ENCODE measurements at places on chromosomes 12 and 14.

DNA sequence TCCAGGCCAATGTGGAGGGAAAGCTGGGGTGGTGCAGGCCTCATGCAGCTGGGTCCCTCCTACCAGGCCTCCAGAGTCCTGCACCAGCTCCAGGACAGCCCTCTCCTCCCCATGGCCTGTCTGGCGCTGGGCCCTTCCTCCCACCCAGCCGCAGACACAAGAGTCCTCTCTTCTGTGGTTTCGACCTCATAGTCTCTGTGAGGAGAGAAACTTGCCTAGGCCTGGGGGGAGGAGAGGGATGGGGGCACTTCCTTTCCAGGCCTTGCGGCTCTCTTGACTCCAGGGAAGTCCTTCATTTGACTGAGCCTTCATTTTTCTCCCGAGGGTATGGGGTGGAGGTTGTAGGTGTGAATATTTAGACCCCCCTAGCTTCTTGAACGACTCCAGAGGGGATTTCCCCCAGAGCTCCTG, 2.3 kb downstream of the MMP14 start:
- DNase-seq, result no peak

DNA sequence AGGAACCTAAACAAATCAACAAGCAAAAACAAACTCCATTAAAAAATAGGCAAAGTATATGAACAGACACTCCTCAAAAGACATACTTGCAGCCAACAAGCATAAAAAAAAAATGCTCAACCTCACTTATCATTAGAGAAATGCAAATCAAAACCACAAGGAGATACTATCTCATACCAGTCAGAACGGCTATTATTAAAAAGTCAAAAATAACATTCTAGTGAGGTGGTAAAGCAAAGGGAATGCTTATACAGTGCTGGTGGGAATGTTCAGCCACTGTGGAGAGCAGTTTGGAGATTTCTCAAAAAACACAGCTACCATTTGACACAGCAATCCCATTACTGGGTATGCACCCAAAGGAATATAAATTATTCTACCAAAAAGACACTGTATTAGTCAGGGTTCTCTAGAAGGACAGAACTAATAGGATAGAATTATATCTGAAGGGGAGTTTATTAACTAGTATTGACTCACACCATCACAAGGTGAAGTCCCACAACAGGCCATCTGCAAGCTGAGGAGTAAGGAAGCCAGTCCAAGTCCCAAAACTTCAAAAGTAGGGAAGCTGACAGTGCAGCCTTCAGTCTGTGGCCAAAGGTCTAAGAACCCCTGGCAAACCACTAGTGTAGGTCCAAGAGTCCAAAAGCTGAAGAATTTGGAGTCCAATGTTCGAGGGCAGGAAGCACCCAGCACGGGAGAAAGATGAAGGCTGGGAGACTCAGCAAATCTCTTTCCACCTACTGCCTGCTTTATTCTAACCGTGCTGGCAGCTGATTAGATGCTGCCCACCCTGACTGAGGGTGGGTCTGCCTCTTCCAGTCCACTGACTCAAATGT, 101.6 kb upstream of the KRAS start:
- no peak for DNase-seq

DNA sequence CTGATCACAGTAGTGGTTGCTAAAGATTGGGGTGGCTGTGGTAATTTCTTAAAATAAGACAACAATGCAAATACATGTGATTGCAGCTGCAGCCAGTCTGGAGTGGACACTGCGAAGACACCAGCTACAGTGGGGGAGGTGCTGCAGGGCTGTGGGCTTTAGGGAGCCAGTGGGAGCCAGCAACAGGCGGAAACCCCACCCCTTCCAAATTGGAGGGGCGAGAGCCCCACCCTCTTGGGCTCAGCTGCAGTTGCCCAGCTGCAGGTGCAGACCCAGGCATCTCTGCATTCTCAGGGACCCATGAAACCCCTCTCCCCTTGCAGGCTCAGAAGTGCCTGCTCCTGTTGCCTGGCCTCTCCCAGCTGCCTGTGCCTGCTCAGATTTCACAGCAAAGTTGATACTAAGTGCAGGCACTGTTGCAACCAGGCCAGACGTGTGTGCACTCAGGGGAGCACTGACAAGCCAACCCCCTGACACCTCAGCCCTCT, 104.8 kb downstream of the MYF5 start:
- no peak for DNase-seq

DNA sequence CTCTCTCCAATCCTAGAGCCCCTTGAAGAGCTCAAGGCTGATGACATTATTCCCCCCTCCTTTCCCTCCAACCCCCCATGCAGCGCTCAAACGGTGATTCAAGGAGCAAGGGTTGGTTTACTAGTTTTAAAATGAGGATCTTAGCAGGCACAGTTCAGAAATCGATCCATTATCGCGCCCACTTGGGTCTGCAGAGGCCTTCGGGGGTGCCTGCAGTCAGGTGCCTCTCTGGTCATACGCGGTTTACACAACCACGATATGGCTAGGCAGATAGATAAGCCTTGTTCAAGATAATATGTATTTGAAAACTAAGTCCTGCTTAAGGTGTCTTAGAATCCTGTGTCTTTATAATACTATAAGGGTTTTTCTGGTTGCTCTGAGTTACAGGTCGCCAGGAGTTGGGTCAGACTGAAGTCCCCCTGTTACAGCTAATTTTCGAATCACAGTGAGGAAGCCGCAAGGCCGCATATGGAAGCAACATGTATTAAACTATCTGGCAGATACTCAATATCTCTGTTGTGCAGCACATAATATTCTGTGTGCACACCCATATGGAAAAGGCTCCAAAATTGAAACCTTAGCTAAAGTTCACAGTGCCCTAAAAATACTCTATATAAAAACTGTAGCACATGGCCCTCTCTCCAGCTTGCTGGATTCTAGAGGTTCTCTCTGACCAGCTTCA, 10.0 kb downstream of the BHLHE41 start:
- no peak for DNase-seq

- no peak for DNase-seq
Observed at GRCh38 chr12:2092890-2093289, 40.1 kb downstream of the CACNA1C start.

DNA sequence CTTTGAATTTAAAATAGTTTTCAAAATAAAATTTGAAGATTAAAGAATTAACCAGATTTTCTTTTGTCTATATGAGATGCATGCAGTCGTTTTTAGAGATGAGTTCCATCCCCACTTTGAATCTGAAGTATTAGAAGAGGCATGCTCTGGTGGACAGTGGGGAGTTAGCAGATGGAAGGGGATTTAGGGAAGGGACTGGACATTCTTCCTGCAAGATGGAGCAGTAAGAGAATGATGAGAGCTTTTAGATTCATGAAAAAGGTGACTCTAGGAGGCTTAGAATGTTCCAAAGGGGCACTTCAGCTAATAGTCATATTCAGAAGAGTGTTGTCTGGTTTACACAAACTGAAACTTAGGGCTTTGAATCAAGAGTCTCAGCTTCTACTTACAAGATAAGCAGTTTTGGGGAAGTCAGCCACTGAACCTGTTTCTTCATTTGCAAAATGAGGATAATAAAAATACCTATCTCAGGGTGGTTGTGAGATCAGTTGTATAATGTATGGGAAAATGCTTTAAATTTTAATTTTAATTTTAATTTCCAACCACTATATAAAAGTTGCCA, 3.7 kb downstream of the ZBTB1 start:
- no peak for DNase-seq

DNA sequence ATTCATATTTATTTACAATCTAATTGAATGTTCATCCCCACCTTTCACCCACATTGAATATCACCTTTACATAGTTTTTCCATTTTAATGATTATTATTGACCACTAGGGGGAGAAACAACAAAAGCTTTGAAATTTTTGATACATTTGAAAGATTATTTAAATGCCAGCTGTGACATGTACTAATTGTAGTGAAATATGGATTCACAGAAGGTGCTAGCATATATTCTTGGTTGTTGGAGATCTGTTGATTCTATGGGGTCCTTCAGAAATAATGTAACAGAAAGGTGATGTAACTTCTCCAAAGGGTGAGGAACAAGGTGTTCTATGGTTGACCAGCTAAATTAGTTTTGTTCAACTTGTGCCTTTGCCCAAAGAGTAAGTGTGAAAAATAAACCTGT, 22.4 kb upstream of the GPR33 start:
- DNase-seq, result no peak

DNA sequence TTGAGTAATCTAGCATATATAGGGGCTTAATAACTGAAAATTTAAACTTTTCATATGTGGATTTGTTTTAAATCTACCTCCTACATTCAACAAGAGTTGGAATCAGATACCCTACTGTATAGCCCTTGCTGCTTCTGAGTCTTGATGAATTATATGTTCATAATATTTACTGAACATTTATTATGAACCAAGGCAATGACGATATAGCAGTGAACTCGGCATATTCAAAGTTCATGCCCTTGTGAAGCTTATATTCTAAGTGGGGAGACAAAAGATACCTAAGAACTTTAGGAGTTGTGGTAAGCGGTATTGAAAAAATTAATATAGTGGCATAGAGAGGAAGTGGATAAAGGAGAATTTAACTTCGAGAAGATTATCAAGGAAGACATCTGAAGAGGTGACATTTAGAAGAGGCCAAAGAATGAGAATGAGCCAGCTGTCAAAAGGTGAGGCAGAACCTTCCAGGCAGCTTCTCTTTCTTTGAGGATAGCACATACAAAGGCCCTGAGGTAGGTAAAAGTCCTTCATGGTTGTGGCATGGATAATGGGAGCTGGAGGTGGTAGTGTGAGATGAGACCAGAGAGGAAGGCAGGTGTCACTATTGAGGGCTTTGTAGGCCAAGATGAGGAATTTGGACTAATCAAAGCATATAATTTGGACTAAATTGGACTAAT, 10.2 kb downstream of the EID3 start:
- DNase-seq, result no peak

GRCh38 chr14:79011091-79011919, 841.1 kb downstream of the NRXN3 start:
- no peak for DNase-seq

DNA sequence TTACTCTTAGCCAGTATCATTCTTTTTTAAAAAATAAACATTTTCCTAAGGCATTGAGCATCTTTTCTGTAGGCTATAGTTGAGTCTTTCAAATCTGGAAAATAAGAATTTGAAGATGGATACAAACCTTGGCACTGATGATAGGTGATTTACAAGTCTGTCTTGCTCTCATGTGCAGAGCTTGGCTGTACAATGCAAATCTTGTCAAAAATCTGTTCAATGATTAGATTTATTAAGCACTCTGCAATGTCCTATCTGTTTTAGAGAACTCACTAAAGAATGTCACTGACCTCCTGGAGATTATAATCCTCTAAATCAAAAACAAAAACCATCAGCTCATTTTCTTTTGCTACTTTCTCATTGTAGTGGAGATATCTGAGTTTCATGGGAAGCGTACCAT, 42.8 kb upstream of the AMIGO2 start:
- DNase-seq, result no peak

DNA sequence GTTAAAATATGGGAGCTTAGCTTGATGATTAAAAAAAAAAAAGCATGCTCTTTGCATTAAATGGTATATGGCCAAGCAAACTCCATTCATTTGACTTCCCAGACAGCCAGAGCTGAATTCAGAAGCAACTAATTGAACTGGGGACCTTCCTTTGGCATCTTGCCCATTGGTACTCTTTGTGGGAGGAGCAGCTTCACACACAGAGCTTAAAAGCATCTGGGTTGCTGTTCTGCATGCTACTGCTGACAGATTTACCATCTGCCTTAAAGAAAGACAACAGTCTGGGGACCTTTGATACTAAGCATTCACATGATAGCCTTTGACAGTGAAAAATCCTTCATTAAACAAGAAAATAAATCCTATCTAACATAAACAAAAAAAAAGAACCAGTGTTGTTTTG, 977.9 kb downstream of the TMTC2 start:
- no peak for DNase-seq

DNA sequence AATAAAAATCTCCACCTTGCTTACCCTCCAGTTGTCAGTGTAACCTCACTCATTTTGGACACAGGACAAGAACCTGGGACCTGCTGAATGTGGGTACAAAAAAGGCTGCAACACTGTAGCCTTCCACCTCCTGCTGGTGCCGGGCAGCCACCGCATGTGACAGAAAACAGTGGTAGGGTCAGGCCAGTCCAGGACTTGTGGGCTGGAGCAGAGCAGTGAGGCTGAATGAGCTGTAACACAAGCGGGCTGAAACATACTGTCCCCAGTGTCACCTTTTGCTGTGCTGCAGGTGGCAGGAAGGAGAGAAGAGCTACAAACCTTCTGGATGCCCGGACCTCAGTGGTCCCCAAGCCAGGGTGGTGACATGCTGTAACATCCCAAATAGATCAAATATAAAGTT, 465.4 kb upstream of the FOXG1 start:
- no peak for DNase-seq

DNA sequence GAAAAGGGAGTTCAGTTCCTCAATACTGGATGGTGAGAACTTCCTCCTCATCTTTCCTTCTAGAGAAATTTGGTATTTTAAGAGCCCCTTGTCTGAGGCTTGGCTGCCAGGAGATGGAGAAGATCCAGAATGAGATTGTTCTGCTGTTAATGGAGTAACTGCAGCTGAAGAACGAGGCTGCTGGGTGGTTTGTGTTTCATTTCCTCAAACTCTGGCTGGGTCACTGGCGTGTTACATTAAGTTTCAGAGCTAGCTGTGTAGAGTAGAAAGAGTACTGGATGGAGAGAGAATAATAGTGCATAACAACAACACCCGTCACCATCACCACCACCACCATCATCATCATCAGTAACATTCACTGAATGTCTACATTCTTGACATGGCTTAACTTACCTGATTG, 325.0 kb upstream of the TBX3 start:
- no peak for DNase-seq

- no peak for DNase-seq
Observed at GRCh38 chr14:68255693-68256178, 436.2 kb downstream of the RAD51B start.

- DNase-seq, result no peak
Observed at GRCh38 chr12:106682594-106683234, 91.8 kb upstream of the RIC8B start.

DNA sequence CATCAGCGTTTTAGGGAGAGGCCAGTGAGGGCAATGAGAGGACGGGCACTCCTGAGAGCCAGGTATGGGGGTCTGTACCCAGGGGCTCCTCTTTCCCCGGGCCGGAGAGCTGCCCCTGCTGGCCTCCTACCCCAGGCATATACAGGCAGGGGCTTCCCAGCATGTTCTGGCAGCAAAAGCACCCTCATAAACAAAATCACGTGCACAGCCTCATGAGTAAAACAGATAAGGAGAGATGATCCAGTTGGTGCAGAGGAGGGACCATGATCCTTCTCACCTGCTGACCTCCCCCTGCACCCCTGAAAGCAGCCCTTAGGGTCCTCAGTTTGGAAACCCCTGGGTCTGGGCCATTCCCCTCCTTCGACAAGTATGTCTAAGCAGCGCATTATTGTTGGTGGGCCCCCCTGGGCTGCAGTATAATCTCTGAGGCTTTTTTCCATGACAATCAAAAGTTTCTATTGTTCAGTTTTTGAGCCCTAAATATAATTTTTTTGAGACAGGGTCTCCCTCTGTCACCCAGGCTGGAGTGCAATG, 5.0 kb upstream of the KRT4 start:
- no peak for DNase-seq

- no peak for DNase-seq
Observed at GRCh38 chr12:65823513-65824375, 539 bp upstream of the HMGA2 start.

GRCh38 chr14:87705439-87705896, 287.5 kb downstream of the GALC start:
- DNase-seq, result no peak

Data from anterior cingulate cortex (tissue), 58 donors.